Stimulated activated CD8-positive, alpha-beta memory T cell treated with anti-CD3 and anti-CD28 coated beads, Interleukin-15, amount 100 ng/mL, for 4 hours (primary cell): ENCODE measurements at places on chromosomes 3 and 15.

- DNase-seq, result no peak
These were observed 74.0 kb upstream of the MANF start for GRCh38 chr3:51311055-51311454.

GRCh38 chr3:109432833-109433232 is 95.5 kb upstream of the DPPA4 start:
- DNase-seq, result no peak

- DNase-seq, result no peak
These were observed 136.3 kb downstream of the DIPK2A start for GRCh38 chr3:144107923-144108322.

GRCh38 chr3:60610441-60611112 is 640.7 kb downstream of the FHIT start:
- DNase-seq, result no peak

DNA sequence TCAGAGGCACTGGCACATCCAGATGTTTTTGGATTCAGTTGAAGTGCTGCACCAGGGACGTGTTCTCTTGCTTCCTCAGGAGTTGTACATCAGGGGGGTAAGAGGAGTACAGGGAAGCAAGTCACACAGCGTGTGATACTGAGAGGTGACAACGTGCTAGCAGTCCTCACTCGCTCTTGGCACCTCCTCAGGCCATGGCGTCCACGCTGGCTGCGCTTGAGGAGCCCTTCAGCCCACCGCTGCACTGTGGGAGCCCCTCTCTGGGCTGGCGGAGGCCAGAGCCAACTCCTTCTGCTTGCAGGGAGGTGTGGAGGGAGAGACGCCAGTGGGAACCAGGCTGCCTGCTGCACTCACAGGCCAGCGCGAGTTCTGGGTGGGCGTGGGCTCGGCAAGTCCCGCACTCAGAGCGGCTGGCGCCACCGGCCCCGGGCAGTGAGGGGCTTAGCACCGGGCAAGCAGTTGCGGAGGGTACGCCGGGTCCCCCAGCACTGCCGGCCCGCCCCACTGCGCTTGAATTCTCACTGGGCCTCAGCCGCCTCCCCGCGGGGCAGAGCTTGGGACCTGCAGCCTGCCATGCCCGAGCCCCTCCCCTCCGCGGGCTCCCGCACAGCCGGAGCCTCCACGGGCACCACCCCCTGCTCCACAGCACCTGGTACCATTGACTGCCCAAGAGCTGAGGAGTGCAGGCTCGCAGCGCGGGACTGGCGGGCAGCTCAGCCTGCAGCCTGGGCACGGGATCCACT is 64.5 kb downstream of the PLD1 start:
- no peak for DNase-seq

GRCh38 chr3:29335438-29335837 is 54.6 kb downstream of the RBMS3 start:
- no peak for DNase-seq

DNA sequence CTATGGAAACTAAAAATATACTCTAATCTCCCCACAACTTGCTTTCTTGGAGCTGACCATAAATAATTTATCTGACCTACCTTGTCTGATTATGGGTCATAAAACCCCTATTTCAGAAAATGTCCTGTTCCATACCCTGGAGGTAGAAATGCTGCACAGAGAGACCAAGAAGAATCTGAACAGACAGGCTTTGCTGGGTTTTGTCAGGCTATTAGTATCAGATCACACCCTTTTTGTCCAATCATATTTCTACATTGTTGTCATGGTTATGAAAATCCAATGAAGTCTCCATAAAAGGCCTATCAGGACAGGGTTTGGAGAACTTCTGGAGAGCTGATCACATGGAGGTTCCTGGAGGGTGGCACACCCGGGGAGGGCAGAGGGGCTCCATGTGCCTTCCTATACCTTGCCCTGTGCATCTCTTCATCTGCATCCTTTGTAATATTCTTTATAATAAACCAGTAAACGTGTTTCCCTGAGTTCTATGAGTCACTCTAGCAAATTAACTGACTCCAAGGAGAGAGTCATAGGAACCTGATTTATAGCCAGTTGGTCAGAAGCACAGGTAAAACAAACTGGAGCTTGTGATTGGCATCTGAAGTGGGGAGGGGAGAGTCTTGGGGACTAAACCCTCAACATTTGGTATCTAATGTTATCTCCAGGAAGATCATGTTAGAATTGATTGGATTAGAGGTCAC is 58.1 kb downstream of the NGLY1 start:
- no peak for DNase-seq

- no peak for DNase-seq
These were observed 265.2 kb upstream of the TLE3 start for GRCh38 chr15:70362886-70363285.

GRCh38 chr3:70840106-70840870 is 527.9 kb upstream of the MDFIC2 start:
- DNase-seq, result no peak

DNA sequence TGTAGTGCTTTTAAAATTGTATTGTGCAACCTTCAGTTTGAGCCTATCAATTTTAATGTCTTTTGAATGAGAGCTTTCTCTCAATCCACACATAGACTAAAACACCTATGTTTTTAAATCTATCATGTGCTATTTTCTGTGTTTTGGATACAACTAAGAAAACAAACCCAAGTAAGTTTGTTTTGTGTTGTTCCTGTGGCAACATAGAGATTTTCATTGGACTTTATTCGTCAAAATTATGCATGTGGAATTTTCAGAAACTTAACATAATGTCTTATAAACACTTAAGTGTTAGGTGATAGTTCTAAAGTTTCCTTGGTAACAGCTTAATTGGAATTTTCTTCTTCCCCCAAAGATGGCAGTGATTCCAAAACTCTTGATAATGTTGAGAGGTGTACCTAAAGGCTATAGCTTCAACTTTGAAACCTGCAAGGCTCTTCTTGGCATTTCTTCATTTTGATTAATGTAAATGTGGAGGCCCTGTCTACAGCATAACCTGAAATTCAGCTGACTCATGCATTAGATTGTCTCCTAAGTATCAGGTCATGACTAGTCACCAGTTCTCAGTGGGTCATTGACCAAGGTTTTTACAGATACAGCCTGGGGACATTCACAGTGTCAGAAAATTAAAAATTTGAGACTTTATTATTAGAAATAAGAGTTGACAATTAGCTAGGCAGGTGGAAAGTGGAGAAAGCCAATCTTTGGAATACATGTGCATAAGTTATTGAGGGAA is 44.4 kb downstream of the COL6A5 start:
- DNase-seq, result no peak

- no peak for DNase-seq
These were observed 4.5 kb downstream of the CHST13 start for GRCh38 chr3:126528419-126528799.

- DNase-seq, result no peak
These were observed 587.4 kb upstream of the SGO1 start for GRCh38 chr3:20773320-20773984.

DNA sequence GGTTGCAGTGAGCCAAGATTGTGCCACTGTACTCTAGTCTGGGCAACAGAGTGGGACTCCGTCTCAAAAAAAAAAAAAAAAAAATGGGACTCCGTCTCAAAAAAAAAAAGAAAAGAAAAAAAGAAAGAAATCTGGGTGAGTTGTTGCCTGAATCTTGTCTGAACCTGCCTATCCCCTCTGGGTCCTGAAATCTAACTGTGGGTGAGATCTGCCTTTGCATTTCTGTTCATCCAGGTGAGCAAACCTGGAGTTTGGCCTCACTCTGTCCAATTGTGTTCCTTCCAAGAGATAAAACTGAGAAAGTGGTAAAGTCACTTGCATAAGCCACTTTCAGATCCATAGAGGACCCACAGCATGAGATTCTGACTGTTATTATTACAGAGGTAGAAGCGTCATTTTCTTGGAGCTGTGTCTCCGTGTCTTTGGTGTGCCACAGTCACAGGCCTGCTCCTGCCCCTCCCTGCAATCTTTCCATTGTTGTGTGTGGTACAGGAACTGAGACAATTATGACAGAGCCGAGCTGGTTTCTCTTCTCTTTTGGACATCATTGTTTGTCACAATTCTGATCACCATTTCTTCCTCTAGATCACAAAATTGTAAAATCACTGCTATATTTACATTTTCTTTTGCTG is 235.9 kb downstream of the LPP start:
- peak; percentile 5 for DNase-seq

GRCh38 chr3:62665627-62666437 is 209.4 kb downstream of the CADPS start:
- DNase-seq, result no peak

DNA sequence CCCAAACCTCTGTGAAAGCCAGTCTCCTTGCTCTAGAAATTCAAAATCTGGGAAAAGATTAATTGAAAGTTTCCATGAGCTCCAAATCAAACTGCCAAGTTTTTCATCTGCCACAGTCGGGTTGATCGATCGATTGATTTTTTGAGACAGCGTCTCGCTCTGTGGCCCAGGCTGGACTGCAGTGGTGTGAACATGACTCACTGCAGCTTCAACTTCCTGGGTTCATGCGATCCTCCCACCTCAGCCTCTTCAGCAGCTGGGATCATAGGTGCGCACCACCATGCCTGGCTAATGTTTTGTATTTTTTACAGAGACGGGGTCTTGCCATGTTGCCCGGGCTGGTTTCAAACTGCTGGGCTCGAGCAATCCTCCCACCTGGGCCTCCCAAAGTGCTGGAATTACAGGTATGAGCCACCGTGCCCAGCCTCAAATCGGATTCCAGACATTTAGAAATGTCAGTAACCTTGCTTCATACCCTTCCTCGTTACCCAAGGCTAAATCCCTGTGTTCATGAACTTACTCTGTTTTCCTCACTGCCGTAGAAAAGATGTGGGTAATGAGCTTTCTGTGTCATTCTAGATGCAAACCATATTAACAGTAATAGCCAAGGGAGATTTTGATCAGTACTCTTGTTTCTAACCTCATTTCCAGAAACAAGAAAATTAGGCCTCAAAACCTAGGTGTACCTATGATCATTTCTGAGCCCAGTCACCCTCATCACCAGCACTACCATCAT is 105.9 kb upstream of the AKAP13 start:
- DNase-seq, result no peak

DNA sequence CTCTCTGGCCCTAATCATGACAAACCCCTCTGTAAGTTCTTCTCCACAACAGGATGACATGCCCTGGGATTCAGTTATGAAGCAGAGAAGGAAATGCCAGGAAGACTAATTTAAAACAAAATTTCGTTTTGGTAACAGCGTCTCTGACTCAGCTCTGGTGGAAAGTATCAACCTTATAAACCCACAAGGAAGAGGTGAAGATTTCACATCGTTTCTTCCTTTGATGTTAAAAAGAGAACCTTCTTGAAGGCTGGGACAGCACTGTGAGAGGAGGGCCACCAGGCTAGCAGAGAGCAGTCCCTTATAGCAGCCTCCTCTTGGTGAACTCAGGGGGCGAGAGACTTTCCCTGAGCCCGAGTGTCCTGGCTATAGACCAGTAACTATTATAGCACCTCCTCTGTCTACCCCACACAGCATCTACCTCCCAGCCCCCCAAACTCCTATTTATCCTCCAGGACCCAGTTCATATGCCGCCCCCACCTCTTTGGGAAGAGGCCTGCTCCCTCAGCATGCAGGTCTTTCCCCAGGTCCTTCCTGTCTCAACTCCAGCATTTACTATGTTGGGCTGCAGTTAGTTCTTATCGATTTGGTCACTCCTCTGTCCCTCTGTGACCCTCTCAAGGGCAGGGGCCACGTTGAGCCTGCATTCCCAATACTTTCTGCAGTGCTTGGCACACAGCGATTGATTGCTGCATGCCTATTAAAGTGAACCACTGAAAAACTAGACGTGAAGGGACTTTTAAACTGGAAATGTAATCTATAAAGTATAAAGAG is 321.5 kb upstream of the ICE2 start:
- DNase-seq, result no peak

GRCh38 chr3:47802734-47803479 is at the start of gene DHX30:
DHX30 (plus strand) TSS chr3:47803138; CDS start chr3:47810684, 7,546 bp downstream.
- peak; percentile 72 for DNase-seq

- DNase-seq, result no peak
These were observed 43.2 kb upstream of the EPHB1 start for GRCh38 chr3:134751831-134752230.

DNA sequence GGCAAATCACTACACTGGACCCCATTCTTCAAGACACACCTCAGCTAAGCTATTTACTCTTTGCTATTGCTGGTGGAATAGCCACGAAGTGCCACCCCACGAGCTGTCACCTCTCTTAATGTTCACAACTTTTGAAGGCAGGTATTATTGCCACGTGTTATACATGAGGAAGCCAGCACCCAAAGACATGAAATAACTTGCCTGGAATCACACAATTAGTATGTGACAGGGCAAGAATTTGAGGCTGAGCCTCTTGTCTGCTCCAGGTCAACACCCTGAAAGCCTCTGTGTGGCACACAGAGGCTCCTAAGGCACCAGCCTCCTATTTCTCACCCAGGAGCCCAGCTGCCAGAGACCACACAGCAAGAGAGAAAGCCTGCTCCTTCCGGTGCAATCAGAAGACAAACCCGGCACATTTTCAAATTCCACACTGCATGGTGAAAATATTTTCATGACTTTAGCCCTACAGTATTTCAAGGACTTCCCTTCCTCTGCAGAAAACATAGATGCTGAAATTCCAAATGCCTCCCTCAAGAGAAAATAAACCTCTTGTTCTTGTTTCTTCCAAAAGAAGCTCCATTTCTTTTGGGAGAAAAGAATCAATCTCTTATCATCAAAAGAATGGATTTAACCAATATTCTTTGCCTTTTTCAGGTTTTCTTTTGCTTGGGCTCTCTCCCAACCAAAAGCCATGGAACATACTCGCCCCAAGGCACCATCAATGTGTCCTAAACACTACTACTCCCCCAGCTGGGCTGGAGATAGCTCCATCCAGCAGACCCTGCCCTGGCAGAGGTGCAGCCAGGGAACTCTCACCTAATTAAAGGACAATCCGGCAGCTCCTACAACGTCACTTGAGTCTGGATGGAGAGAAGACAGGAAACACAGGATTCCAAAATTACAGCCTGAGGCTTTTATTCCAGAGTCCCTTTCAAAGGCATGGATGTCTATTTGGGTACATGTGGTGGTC is 84.7 kb upstream of the THBS1 start:
- DNase-seq, result no peak
